ENCODE measurements at places on chromosomes 11 and 22. TPM values are rescaled to one million over a fixed set of nuclear protein-coding genes. Genes with fewer than 3 reads are reported as not detected.

The MS4A13 gene
- not detected for total RNA-seq

The C11orf54 gene
- 15.7 TPM for total RNA-seq

GRCh38 chr22:37324340-37325038 lies 42.2 kb downstream of the CYTH4 start:
- no peak for DNase-seq

GRCh38 chr11:100340466-100341319 lies 346.4 kb upstream of the ARHGAP42 start:
- no peak for DNase-seq

DNA sequence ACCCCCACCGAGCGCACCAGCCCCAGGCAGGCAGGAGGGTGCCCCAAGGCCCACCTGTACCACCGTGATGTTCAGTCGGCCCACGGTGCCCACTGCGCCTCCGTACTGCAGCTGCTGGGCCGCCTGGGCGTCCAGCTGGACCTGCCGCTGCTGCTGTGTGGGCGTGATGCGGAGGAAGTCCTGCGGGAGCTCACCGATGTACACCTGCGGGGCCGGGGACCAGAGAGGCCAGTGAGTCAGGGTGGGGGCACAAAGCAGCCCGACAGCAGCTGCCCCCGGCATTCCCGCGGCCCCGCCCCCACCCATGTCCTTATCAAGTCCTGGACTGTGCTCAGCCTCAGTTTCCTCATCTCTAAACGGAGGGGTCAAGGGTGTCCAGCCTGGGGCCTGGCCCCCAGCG lies 13.8 kb downstream of the TOLLIP start:
- DNase-seq = no peak

DNA sequence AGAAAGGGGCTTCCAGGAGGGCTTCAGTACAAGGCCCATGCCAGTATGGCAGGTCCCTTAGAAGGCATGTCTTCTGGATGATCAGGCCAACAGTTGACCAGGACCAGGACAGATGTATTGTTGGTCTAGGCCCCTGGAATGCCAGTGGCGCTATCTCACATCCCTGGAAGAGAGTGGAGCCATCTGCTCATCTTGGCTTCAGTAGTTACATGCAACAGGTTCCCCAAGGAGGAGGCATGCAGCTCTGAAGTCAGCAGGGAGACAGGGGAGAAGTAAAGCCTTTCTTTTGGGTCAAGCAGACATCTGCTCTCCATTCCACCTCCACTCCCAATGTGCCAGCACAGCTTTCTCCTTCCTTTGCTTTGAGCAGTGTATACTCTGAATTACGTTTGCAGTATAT lies 244.1 kb downstream of the KIRREL3 start:
- no peak for DNase-seq

Data from activated CD4-positive, alpha-beta T cell treated with anti-CD3 and anti-CD28 coated beads for 36 hours (primary cell).